ENCODE measurements at places on chromosomes 2 and 18.

GRCh38 chr2:182860858-182861257, 5.6 kb downstream of the FRZB start:
- DNase-seq = no peak

DNA sequence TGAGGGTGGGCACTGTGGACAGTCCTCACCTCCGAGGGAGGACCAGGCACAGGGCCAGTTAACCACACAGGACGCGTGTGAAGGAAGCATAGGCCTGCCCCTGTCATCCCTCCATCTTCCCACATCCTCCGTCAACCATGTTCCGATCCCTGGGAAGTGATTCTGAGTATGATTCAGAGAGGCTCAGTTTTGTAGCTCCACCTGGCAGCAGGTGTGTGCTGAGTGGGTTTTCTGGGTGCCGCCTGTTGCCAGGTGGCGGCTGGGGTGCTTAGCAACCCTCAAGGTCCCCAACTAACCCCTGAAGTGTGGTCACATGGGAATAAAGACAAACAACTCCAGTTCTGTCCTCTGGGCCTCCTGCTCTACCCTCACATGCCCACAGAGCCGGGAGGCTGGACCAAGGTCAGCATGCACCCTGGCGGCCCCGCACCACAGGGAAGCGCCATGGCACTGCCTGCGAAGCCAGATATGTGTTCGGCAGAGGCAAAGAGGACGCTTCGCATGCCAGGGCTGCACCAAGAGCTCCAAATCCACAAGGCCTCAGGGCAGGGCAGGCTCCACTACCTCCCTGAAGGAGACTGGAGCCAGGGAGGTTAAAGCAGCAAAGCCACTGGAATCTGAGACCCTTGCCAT, 60.0 kb downstream of the ADCY3 start:
- no peak for DNase-seq

GRCh38 chr2:241443486-241444223, 64.7 kb downstream of the STK25 start:
- DNase-seq = no peak

DNA sequence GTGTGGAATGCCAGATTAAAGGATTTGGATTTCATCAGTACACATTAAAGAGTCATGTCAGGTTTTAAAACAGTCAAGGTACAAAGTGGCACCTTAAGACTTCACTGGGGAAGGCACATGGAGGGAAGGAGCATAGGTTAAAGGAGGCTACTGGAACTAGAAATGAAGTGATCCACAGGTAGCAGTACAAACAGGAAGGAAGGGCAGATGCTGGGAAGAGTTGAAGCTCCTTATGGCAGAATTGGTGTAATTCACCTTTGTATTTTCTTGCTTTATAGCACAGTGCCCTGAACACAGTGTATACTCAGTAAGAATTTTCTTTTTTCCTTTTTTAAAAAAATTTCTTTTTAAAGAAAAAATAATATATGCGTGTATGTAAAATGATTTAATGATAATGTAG, 177.1 kb downstream of the BABAM2 start:
- no peak for DNase-seq

DNA sequence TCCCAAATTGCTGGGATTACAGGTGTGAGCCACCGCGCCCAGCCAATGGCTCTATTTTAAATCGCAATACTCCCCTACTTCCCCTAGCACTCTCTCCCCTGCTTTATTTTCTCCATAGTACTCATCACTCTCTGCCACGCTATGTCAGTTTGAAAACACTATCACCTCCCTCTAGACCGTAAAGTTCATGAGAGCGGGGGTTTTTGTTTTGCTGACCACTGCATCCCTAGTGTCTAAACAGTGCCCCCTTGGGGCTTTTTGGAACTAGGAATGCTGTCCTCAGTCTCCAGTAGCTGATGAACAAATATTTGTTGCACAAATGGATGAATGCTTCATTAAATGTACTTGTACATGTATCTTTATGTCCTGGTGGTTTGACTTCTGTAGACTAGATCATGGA, 44.1 kb downstream of the ATOH8 start:
- DNase-seq = no peak

DNA sequence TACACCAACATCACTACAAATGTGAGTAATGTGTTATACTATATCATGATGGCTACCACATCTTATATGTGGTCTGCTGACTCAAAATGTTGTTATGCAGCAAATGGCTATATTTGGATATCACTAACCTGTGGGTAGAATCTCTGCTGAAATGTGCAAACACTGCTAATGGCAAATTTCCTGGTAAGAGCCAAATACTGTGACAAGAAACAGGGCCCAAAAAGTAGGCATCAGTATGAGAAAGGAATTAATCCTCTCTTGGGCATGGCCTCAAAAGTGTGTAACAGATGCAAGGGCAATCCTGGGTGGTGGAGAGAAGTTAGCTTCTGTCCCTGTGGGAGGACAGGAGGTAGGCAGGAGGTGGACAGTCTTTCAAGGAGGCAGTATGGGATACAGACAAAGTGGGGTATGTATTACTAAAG, 13.3 kb downstream of the ATF2 start:
- DNase-seq = no peak

- no peak for DNase-seq
Measured at GRCh38 chr2:188561473-188561979, 269.9 kb downstream of the GULP1 start.

DNA sequence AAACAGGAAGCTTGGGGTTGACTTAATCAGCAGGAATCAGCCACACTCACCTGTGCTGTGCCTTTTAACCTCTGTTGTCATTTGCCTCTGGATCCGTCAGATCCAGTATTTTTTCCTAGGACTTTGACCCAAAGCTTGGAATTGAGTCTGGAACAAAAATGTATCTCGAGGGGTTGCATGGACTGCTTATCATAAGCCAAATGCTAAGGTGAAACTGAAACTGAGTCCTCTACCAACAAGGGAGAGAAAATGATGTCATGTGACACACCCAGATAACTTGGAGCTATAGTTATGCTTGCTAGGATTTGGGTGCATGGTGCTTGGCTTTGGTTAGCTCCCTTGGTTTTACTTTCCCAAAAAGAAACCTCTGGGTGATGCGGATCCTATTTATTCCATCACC, 2158.6 kb upstream of the PIK3C3 start:
- DNase-seq = no peak

DNA sequence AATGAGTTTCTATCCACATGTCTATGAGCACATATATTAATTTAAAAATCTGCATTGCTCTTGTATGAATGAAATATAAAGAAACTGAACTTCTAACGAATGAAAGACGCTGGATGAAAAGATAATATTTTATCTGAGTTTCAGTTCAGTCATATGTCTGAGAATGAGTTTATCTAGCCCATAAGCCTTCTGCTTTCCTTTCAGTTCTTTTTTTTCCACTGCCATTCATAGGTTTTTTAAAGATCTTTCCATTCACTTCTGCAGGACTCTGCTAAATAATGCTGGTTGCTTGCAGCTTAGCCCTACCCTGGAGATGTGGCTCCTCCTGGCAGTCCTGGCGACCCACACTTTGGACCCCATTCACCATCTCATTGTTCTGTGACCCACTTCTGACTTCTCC, 109.0 kb downstream of the BCL2 start:
- DNase-seq = no peak

DNA sequence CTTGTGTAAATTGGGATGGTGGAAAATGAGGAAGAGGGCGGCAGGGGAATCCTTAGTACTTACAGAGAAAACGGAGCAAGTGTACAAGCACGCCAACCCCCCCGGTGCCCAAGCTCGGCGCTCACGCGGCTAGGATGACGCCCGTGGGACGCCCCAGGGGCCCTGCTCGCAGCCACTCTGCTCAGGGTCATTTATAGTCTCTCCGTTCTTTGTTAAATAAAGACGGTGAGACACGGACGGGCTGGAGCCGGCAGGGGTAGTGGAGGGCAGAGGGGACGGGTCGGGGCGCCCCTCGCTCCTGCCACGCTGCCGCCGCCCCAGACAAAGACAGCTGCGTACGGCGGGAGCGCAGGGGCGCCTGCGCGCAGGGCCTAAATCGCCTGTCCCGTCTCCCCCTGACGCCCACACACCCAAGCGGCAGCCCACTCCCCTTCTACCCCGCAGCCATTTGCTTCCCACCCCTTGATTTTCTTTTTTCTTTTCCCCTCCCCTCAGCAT, 37.8 kb downstream of the PCBP1 start:
- DNase-seq = peak; percentile 72

DNA sequence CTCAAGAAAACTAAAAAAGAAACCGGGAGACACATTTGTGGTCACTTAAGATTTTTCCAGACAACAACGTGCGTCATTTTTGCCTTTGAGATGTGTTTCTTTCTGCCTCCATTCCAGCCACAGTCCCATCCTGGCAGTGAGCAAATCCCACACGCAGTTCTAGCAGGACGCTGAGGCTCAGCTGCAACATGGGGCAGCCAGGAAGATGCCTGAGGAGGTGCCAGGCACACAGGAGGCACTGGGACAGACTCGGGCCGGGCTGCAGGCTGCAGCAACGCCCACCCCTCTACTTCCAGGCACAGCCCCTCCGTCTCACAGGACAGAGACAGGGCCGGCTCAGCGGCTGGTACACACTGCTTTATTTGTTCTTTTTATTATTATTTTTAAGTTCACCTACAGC, 13.1 kb downstream of the KLF11 start:
- DNase-seq = no peak

GRCh38 chr2:203603456-203604389, 68.6 kb upstream of the RAPH1 start:
- DNase-seq = no peak

DNA sequence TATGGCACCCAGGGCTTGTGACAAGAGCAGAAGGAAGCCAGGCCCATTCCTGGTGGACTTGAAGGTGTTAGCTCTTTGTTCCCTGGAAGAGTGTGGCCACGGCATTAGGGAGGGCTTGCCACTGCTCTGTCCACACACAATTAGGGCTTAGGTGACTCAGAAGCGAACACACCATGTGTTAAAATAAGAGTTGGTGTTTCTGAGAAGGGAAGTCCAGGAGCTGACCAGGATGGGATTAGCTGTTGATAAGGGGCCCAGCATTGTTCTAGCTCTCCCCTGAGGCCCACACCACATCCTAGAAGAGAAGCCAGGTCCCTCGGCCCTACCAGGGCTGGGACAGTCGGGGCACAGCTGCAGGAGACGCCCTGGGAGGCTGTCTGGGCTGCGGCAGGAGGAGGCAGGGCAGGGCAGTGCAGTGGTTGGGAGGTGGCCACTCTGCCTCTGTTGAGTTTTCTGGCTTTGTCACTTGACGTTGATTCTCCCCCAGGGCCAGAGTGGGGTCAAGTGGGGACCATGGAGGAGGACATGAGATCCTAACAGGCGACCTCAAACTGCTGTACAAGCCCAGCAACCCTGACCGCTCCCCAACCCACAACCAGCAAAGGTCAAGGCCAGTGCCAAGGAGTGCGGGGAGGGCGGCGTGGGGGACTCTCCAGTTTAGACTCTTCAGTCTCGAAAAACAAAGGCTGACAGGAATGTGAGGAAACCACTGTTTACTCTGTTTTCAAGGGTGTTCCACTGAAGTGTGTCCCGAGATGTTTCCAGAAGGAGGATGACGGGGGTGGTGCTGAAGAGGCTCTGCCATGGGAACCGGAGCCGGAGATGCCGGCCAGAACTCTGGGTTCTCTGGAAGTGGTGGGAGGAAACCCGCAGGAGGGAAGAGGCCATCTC, 16.8 kb downstream of the GNLY start:
- DNase-seq = peak; percentile 80

DNA sequence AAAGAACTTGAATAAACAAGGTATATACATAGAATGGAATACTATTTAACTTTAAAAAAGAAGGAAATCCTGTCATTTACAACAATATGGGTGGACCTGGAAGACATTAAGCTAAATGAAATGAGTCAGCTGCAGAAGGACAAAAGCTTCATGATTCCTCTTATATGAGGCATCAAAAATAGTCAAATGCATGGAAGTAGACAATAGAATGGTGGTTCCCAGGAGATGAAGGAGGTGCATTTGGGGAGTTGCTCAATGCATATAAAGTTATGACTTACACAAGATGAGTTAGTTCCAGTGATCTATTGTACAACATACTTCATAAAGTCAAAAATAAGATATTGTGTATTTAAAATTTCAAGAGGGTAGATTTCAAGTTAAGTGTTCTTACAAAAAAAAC, 426.1 kb upstream of the UBE2E3 start:
- DNase-seq = no peak

DNA sequence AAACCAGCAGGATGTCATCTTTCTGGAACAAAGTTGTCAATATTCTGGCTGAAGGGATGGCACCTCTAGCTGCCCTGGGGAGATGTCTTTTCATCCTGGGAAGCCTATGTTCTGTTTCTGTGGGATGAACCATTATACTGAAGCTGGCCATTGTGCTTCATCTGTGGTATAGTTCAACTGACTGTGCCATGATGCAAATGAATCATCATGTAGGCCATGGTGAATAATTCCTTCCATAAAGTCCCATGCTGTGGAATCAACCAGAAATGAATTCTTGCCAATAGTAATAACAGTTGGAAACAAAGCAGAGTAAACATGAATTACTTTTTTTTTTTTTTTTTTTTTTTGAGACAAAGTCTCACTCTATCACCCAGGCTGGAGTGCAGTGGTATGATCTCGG, 64.1 kb upstream of the CNGA3 start:
- DNase-seq = no peak

DNA sequence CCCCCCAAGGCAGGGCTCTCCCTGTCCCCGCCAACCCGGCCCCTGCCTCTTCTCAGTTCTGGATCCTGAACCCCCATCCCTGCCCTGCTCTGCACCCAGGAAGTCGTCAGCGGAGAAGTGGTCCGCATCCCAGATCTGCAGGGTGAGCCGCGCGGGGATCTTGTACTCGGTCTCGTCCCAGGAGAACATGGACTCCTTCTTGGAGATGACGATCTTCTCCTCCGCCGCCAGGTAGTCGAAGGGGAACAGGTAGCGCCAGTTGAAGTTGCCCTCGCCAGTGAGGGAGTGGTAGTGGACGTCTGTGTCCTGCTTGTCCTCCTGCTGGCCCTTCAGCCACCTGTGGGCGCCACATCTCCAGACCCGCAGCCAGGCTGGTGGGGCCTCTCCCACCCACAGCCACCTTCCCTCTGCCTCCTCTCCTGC, 16.3 kb downstream of the OTOF start:
- no peak for DNase-seq
